NCI-H446 (cell line): ENCODE measurements at places on chromosomes 7 and 10.

DNA sequence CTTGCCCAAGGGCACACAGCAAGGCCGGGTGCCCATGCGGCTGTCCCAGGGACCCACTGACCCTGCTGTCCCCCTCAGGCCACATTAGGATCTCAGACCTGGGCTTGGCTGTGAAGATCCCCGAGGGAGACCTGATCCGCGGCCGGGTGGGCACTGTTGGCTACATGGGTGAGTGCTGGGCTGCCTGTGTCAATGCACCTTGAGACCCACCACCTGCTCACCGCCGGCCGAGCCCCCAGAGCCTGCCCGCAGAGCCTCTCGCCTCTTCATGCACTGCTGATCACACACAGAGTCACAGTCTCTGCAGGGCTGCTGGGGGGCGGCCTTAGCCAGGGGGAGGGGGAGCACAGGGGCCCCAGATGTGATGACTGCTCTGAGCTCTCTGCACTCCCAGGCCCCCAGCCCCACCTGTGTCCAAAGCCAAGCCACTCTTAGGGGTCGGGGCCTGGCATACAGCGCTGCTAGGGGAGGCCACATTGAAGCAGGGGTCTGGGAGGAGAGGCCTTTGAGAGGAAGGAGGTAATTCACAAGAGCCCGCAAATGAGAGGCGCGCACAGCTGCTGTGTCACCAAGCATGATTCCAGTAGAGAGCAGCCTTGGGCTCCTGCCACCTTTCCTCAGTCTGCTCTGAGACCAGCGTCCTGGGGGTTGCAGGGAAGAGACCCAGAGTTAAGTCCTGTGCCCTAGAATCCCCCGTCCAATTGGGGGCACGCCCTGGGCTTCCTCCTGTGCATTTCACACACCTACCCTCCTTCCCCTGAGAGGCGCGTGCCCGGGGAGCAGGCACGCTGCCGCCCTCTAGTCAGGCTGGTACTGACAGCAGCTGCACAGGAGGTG, 100.4 kb downstream of the RGS10 start:
- DNase-seq = no peak

GRCh38 chr7:48245751-48246472, 74.7 kb downstream of the ABCA13 start:
- no peak for DNase-seq

DNA sequence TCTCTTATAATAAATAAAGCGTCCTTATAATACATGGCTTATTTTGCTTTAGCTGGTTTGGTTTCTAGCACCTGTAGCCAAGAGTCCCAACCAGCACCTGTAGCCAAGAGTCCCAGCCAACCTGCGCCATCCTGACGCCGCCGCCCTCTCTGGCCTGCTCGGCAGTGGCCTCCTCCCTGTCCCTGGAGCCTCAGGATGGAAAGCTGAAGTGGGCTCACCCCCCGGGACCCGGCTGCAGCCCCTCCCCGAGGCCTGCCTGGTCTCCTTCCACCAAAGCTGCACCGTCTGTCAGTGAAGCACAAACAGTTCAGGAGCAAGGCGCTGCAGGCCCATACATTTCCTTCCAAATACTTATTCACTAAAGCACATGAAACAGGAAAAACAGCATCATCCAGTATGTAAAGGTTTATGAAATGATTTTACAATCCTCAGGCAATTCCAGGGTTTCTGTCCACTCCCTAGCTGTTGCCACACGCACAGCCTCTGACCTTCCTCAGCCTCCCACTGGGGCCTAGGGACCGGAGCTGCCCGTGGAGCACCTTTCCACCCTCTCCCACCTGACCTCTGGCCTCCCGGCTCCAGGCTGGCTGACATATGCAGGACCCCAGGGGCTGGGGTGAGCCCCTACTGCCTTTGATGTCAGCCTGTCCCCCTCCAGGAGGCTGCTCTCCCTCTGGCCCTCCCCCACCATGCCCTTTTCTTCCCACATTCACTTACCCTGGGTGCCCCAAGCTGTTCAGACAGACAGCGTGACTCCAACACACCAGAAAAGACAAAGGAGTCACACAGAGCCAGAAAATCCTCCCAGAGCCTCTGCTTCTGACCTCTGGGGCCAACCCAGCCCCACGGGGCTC, 149.6 kb upstream of the PPP2R2D start:
- no peak for DNase-seq

- DNase-seq = no peak
Measured at GRCh38 chr7:137753948-137754851, 92.6 kb downstream of the DGKI start.

DNA sequence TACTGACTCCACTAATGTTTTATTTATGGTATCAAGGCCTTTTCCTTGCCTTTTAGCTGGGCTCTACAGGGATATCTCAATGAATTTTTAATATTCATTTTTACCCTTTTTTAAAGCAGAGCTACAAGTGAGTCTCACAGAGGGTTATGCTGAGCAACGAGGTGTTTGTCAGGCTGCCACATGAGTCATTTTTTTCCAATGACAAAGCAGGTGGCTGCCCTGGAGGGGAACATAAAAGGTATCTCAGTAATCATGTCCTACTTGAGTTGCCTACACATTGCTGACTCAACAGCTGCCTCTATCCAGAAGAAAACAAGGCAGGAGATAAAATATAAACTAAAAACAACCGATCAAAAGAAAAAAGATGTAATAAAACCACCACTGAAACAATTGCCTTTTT, 1004.9 kb upstream of the POT1 start:
- no peak for DNase-seq

- peak; percentile 29 for DNase-seq
Measured at GRCh38 chr7:125222596-125222995, 293.0 kb upstream of the POT1 start.

DNA sequence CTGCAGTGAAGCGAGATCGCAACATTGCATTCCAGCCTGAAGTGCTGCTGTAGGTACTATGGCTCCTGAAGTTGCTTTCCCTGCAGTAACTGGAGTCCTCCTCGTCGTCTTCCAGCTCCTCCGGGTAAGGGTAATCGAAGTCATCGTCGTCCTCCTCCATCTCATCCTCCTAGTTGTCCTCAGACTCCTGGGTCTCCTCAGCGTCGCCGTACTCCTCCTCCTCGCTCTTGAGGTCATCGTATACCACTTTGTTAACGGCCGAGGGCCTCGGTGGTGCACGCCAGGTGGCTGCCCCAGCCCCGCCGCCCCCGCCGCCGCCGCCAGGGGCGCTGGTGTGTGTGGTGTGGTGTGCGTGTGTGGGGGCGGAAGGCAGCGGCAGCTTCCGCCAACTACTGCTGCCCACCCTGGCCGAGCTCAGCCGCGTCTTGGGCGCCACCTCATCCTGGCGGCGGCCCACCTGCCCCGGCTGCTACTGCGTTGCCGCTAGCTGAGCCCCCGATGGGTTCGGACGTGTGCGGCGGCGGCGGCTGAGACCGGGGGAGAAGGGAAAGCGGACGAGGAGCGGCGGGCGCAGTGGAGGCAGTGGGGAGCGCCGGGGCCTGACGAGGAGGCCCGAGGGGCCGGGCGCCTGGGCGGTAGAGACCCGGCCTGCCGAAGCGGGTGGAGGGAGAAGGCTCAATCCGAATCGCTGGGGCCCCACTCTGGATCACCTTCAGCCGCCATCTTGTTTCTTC, 11.8 kb upstream of the ACBD5 start:
- DNase-seq = no peak

DNA sequence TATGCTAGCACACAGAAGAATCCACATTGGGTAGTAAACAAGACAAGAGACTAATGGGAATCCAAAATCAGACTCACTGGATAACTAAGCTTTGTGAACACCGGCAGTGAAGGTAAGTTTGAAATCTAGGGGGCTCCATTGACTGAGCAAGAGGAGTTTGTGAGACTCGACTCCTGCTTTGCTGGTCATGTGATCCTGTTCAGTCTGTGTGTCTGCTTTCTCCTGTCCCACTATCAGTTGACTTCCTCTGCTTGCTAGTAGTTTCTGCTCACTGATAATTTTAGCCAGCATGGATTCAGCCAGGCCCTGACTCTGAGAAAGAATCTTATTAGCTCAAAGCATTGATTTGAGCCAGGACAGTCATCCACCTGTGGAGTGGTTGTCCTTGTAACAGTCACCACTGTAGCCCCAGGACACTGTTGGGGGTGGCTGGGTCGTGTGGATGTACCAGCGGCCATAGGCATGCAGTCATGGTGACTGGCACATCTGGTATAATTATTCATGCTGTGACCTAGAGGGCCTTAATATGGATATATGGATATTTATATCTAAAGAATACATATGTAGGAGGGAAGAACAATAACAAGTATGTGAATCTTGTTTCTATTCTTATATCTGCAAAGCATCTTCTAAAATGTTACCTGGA, 44.4 kb downstream of the DNAH11 start:
- DNase-seq = no peak

- DNase-seq = no peak
Measured at GRCh38 chr10:95229724-95230627, 35.9 kb downstream of the ACSM6 start.

DNA sequence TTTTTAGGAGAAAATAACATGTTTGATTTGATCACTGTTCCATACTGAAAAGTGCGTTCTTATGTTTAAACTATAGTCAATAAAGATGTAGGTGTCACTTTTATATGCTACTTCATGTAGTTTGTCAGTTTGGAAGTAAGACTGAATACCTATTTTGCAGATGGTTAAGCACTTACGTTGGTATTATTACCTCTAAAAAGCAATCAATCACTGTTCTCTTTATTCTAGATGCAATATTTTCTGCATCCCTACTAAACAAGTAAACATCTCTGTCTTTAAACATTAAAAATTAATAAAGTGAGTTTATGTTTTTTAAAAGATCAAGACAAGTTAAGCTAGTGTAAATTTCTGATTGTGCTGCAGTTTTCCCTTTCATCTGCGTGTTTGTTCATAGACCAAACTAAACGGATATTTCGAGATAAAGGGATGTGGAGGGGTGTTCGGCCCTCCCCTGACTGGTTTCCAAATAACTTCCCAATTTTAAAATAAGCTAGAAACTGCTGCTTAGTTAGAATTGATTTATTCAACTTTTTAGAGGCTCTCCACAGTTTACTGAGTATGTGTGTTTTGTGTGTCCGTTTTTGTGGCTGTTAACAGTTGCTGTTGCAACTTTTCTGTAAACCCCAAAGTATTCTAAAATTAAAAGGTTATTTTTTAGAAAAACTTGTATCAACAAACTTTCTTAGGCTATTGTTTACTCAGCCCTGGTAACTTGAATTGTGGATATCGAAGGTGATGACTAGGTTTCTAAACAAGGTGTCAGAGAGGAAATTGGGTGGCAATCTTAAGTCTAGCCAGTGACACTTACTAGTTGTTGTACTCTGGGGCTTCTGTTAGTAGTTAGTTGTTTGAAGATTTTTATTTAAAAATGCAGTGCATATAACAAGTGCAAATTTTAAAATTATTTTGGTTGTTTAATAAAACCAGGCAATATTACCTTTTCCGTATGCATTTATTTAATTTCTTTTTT, 974 bp downstream of the KIF11 start:
- no peak for DNase-seq

DNA sequence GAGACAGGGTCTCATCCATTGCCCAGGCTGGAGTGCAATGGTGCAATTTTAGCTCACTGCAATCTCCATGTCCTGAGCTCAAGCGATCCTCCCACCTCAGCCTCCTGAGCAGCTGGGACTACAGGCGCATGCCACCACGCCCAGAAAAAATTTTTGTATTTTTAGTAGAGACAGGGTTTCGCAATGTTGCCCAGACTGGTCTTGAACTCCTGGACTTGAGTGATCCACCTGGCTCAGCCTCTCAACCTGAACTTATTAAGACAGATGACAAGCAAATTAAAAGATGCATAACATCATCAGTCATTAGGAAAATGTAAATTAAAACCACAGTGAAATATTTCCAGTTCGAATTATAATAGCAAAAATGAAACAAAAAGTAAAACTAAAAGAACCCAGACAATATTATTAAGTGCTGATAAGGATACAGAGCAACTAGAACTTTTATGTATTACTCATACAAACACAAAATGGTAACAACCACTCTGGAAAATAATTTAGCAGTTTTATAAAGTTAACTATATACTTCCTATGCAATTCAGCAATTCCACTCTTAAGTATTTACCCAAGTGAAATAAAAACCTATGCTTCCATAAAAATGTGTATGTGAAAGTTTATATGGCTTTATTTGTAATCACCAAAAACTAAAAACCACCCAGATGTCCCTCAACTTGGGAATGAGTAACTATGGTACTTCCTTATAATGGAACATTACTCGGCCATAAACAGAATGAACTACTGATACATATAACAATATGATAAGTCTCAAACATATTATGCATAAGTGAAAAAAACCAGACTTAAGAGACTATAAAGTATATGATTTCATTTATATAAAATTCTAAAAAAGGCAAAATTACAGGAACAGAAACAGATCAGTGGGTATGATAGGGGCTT, 15.3 kb downstream of the ZFAND4 start:
- DNase-seq = no peak

- no peak for DNase-seq
Measured at GRCh38 chr10:126729314-126729870, 58.9 kb upstream of the C10orf90 start.

- DNase-seq = no peak
Measured at GRCh38 chr7:158676171-158676840, 28.3 kb downstream of the NCAPG2 start.

DNA sequence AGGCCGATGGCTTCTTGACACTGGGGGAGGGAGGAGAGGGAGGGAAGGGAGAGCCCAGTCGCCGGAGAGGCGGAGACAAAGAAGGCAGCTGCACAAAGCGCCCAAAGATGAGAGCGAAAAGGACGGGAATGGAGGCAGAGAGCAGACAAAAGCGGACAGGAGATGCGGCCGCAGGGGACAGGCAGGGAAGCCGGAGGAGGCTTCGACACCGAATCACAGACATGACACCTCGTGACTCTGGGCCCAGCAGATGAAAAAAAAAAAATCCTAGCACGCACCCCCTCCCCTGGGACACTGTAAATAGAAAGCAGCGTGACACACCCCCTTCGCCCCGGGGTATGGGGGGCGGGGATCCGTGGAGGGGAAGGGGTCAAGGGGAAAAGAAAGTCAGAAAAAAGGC, 976 bp downstream of the NAT16 start:
- no peak for DNase-seq
